ENCODE measurements at places on chromosomes 2 and 18. TPM values are rescaled to one million over a fixed set of nuclear protein-coding genes. Genes with fewer than 3 reads are reported as not detected.

MOGAT1 gene
- not detected for total RNA-seq

RFTN2 gene
- 17.5 TPM for total RNA-seq

MERTK gene
- 0.12 TPM for total RNA-seq

STARD6 gene
- total RNA-seq, result not detected

NEU4 gene
- total RNA-seq, result not detected

SCYGR2 gene
- total RNA-seq, result not detected

TRIM43 gene
- total RNA-seq, result not detected

GNAL gene
- total RNA-seq, result 1.3 TPM

ZNF804A gene
- total RNA-seq, result 0.12 TPM

ITPRID2 gene
- total RNA-seq, result 96.2 TPM

HNRNPA3 gene
- total RNA-seq, result 28.9 TPM

DDX18 gene
- total RNA-seq, result 41.9 TPM

SALL3 gene
- not detected for total RNA-seq

GCFC2 gene
- 17.2 TPM for total RNA-seq

Measured in hair follicle dermal papilla cell (primary cell).